ENCODE measurements at places on chromosomes 2 and 18.
A peak's percentile ranks its signal among the peaks of the same experiment; 100 is the strongest.

- DNase-seq: no peak
Observed at GRCh38 chr18:56214706-56215105, 423.7 kb downstream of the TXNL1 start.

- DNase-seq: no peak
Observed at GRCh38 chr2:118738106-118738505, 109.3 kb downstream of the EN1 start.

DNA sequence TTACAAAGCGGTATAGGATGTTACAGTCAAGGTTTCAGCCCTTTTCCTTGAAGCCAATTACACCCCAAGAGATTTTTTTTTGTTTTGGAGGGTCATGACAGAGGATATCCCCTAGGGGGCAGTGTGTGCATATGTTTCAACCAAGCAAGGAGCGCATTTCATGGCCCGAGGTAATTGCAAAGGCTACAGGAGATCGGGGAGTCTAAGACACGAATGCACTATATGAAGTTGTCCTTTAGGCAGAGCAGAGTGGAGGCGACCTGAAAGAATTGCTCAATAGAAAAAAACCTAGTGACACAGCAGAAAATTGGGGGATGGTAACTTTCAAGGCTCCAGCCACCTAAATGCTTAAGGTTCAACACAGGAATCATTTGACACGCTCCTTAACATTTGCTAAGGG is 219.8 kb upstream of the PARD3B start:
- DNase-seq: peak; percentile 87

GRCh38 chr18:57618910-57619309 is 2.7 kb downstream of the NARS1 start:
- DNase-seq: no peak

- DNase-seq: peak; percentile 64
Observed at GRCh38 chr2:61993422-61994024, 88.0 kb downstream of the COMMD1 start.

DNA sequence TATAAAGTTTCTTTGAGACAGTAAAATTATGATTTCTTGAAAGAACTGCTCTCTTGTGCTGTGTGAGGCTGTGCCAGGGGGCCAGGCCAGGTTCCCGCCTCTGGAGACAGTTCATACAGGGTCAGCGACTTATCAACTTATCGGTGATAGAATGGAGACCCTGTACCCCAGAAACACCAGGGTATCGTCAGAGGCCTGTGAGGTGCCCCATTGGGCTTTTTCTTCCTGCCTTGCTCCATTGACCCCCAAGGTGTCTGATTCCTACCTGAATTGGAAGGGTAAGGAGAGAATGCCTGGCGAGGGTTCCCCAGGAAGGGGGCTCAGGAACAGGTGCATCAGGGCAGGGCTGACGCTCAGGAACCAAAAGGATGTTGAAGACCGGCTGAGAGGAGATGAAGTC is 4.3 kb downstream of the DLX1 start:
- no peak for DNase-seq

- DNase-seq: peak; percentile 69
Observed at GRCh38 chr2:111918383-111918806, 20.0 kb downstream of the MERTK start.

GRCh38 chr2:210606001-210606400 is 49.6 kb downstream of the CPS1 start:
- peak; percentile 10 for DNase-seq

GRCh38 chr2:110865188-110865587 is 132.8 kb downstream of the ACOXL start:
- DNase-seq: peak; percentile 5
